Osteocyte (in vitro differentiated cells): ENCODE measurements at places on chromosomes 5 and 9. TPM values are rescaled to one million over a fixed set of nuclear protein-coding genes. Genes with fewer than 3 reads are reported as not detected.

DNA sequence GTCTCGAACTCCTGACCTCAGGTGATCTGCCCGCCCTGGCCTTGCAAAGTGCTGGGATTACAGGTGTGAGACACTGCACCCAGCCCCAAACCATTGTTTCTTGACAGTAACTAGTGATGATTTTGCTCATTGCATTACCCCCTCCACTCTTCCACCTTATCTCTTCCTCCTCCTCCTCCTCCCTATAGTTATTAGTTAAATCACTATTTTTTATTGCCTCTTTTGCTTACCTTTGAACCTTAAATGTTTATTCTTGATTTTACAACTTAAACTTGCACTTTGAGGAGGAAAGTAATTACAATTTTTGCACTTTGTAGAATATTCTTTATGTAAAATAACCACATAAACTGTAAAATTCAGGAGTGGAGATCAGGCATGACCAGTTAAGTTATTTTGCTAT is 35.7 kb downstream of the RASGRF2 start:
- no peak for DNase-seq
- H3K4me3 ChIP-seq: no peak overlapping the region
- no peaks in the 10 kb centered on the region for H3K36me3 ChIP-seq
- no peaks in the 10 kb centered on the region for H3K4me1 ChIP-seq
- H3K27ac ChIP-seq: no peak overlapping the region

DNA sequence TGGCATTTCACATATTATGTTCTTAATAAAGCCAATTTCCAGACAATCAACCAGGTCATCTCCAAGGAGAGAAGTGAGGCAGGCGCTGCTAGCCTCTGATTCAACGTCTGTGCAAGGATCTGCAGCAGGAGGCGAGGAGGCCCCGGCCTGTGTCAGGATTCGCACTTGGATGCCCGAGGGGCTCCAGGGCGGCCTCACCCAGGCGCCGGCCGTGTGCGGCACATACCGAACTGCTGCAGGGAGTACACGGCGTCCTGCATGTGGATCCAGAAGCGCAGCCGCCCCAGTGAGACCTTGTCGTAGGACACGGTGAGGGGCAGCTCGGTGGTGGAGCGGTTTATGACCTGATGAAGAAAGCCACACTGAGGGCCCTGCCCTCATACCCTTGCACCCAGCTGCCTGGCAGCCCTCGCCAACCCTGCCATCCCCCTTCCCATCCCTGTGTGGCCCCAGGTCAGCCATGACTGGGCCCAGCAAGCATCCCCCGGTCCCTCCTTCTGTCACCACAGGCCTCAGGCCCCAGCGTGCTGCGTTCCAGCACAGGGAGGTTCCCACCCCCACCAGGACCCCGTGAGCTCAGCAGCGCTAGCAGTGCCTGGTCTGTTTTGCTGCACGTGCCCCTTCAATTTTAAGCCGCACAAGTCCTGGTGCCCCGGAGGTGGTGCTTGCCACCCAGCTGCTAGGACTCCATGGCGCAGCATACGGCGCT is 9.9 kb downstream of the CLPTM1L start:
- H3K27ac ChIP-seq: no peak overlapping the region
- H3K27me3 ChIP-seq: no peaks in the 10 kb centered on the region
- H3K4me3 ChIP-seq: no peak overlapping the region
- no peak for DNase-seq
- peaks cover 33% of the 10 kb centered on the region for H3K36me3 ChIP-seq

- H3K27ac ChIP-seq: no peak overlapping the region
- H3K4me1 ChIP-seq: no peaks in the 10 kb centered on the region
- DNase-seq: no peak
- H3K36me3 ChIP-seq: no peaks in the 10 kb centered on the region
Observed at GRCh38 chr5:53815471-53815870, 255.0 kb downstream of the NDUFS4 start.

DNA sequence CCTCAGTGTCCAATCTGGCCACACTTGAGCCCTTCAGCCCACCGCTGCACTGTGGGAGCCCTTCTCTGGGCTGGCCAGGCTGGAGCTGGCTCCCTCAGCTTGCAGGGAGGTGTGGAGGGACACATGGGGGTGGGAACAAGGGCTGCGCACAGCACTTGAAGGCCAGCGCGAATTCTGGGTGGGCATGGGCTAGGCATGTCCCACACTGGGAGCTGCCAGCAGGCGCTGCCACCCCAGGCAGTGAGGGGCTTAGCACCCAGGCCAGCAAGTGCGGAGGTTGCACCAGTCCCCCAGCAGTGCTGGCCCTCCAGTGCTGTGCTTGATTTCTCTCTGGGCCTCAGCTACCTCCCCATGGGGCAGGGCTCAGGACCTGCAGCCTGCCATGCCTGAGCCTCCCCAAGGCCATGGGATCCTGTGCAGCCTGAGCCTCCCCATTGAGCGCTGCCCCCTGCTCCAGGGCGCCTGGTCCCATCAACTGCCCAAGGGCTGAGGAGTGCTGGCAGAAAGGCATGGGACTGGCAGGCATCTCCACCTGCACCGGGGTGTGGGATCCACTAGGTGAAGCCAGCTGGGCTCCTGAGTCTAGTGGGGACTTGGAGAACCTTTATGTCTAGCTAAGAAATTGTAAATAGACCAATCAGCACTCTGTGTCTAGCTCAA is 148.2 kb downstream of the EMB start:
- H3K4me1 ChIP-seq: no peaks in the 10 kb centered on the region
- no peak for DNase-seq
- H3K36me3 ChIP-seq: no peaks in the 10 kb centered on the region
- no peak overlapping the region for H3K27ac ChIP-seq

GRCh38 chr9:14309403-14309802 is 4.5 kb downstream of the NFIB start:
- H3K4me3 ChIP-seq: no peak overlapping the region
- H3K27me3 ChIP-seq: no peaks in the 10 kb centered on the region
- no peak overlapping the region for H3K27ac ChIP-seq
- H3K36me3 ChIP-seq: peaks cover 20% of the 10 kb centered on the region
- H3K4me1 ChIP-seq: peaks cover 26% of the 10 kb centered on the region

GRCh38 chr9:18129809-18130334 is 344.1 kb upstream of the ADAMTSL1 start:
- H3K36me3 ChIP-seq: no peaks in the 10 kb centered on the region
- peaks cover 38% of the 10 kb centered on the region for H3K4me1 ChIP-seq
- no peak overlapping the region for H3K4me3 ChIP-seq
- no peak for DNase-seq
- no peak overlapping the region for H3K27ac ChIP-seq

DNA sequence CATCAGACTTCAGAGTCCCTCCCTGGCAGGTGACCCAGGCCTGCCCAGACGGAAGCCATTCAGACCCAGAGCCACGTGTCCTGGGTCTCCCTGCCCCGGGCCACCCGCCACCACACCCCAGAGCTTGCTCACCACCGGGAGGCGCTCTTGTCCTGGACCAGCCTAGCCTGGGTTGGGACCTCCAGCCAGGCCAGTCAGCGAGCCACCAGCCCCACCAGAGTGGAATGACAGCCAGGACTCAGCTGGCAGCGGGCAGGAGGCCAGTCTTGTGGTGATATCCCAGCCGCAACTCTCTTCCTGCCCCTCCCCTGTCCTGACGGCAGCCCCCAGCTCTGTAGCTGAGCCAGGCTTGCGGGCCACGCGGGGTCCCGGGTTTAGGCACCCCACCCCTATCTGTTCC is 1.7 kb upstream of the PTGDS start:
- no peaks in the 10 kb centered on the region for H3K27me3 ChIP-seq
- H3K27ac ChIP-seq: no peak overlapping the region
- H3K4me3 ChIP-seq: no peak overlapping the region
- DNase-seq: no peak
- H3K36me3 ChIP-seq: no peaks in the 10 kb centered on the region
- H3K4me1 ChIP-seq: peaks cover 4% of the 10 kb centered on the region

GRCh38 chr5:181187500-181188213 is 17.3 kb downstream of the TRIM7 start:
- peak overlapping the region; percentile 98 for H3K27ac ChIP-seq
- H3K36me3 ChIP-seq: no peaks in the 10 kb centered on the region
- peaks cover 31% of the 10 kb centered on the region for H3K4me1 ChIP-seq

GRCh38 chr5:178548746-178549145 is 41.4 kb downstream of the COL23A1 start:
- no peaks in the 10 kb centered on the region for H3K36me3 ChIP-seq

GRCh38 chr5:17267106-17267505 is 49.7 kb downstream of the BASP1 start:
- H3K36me3 ChIP-seq: peaks cover 36% of the 10 kb centered on the region
- no peak for DNase-seq

- no peak for DNase-seq
- no peak overlapping the region for H3K27ac ChIP-seq
- no peak overlapping the region for H3K4me3 ChIP-seq
- H3K4me1 ChIP-seq: no peaks in the 10 kb centered on the region
- no peaks in the 10 kb centered on the region for H3K36me3 ChIP-seq
Observed at GRCh38 chr9:91578911-91579310, 155.3 kb upstream of the NFIL3 start.

GRCh38 chr9:98168941-98169488 is 23.4 kb downstream of the CORO2A start:
- H3K4me1 ChIP-seq: peaks cover 21% of the 10 kb centered on the region
- no peaks in the 10 kb centered on the region for H3K36me3 ChIP-seq
- DNase-seq: no peak
- H3K27ac ChIP-seq: no peak overlapping the region
- no peak overlapping the region for H3K4me3 ChIP-seq

- no peak for DNase-seq
- H3K4me3 ChIP-seq: no peak overlapping the region
- H3K36me3 ChIP-seq: no peaks in the 10 kb centered on the region
- H3K27ac ChIP-seq: no peak overlapping the region
Observed at GRCh38 chr9:138013273-138013672, 135.7 kb downstream of the CACNA1B start.

GRCh38 chr9:76761448-76761847 is 2.8 kb upstream of the PCA3 start:
- H3K27me3 ChIP-seq: peaks cover 30% of the 10 kb centered on the region
- no peaks in the 10 kb centered on the region for H3K36me3 ChIP-seq
- H3K4me1 ChIP-seq: no peaks in the 10 kb centered on the region
- no peak overlapping the region for H3K4me3 ChIP-seq

DNA sequence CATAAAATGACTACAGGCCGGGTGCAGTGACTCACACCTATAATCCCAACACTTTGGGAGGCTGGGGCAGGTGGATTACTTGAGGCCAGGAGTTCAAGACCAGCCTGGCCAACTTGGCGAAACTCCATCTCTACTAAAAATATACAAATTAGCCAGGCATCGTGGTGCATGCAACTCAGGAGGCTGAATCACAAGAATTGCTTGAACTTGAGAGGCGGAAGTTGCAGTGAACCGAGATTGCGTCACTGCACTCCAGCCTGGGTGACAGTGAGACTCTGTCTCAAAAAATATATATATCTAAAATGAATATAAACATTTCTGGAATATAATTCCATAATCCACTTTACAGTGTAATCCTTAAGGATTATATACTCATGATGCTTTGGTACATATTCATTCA is 66.5 kb downstream of the TEX10 start:
- no peak for DNase-seq
- H3K4me3 ChIP-seq: no peak overlapping the region
- no peaks in the 10 kb centered on the region for H3K27me3 ChIP-seq
- H3K27ac ChIP-seq: no peak overlapping the region
- H3K36me3 ChIP-seq: peaks cover 71% of the 10 kb centered on the region
- no peaks in the 10 kb centered on the region for H3K4me1 ChIP-seq

- no peaks in the 10 kb centered on the region for H3K4me1 ChIP-seq
- H3K27ac ChIP-seq: no peak overlapping the region
- H3K4me3 ChIP-seq: no peak overlapping the region
Observed at GRCh38 chr9:132791699-132792240, 86.3 kb downstream of the AK8 start.

- H3K4me1 ChIP-seq: peaks cover 91% of the 10 kb centered on the region
- H3K4me3 ChIP-seq: no peak overlapping the region
- H3K27ac ChIP-seq: peak overlapping the region; percentile 52
- H3K36me3 ChIP-seq: peaks cover 26% of the 10 kb centered on the region
- DNase-seq: no peak
Observed at GRCh38 chr9:134676886-134677285, 35.3 kb downstream of the COL5A1 start.

The RORB gene
- total RNA-seq: not detected in 2 replicates

The RASGEF1C gene
- not detected in 2 replicates for total RNA-seq

The PCDHA5 gene
- total RNA-seq: 1.0 and 1.1 TPM in 2 replicates

The OTULIN gene
- 23.6 and 30.2 TPM in 2 replicates for total RNA-seq

The PRR16 gene
- 18.3 and 20.9 TPM in 2 replicates for total RNA-seq

The RNF183 gene
- not detected in 2 replicates for total RNA-seq

The NAIP gene
- total RNA-seq: 10.9 and 11.3 TPM in 2 replicates

The FOXD4 gene
- 0.24 and 0.43 TPM in 2 replicates for total RNA-seq

The TAF11L10 gene
- total RNA-seq: not detected in 2 replicates

The AK6 gene
- total RNA-seq: 29.6 and 31.0 TPM in 2 replicates

The NR5A1 gene
- not detected in 2 replicates for total RNA-seq

The SLC36A2 gene
- total RNA-seq: not detected in 2 replicates

The EIF4EBP3 gene
- total RNA-seq: 13.2 and 14.7 TPM in 2 replicates

The ADGRV1 gene
- 0.89 and 0.99 TPM in 2 replicates for total RNA-seq

The CDH12 gene
- total RNA-seq: not detected in 2 replicates

The RETREG1 gene
- 0.78 and 0.91 TPM in 2 replicates for total RNA-seq

The SLC31A2 gene
- 3.3 and 3.9 TPM in 2 replicates for total RNA-seq

The YIPF5 gene
- total RNA-seq: 79.2 and 84.6 TPM in 2 replicates

The SPEF2 gene
- 5.5 and 7.9 TPM in 2 replicates for total RNA-seq

The POLR1E gene
- total RNA-seq: 20.5 and 21.9 TPM in 2 replicates

The TEX48 gene
- not detected in 2 replicates for total RNA-seq

The GDNF gene
- 0.32 and 0.34 TPM in 2 replicates for total RNA-seq

The TERT gene
- not detected in 2 replicates for total RNA-seq

The MARCOL gene
- not detected in 2 replicates for total RNA-seq
